Suprapubic skin (tissue), 4 donors: ENCODE measurements at places on chromosomes 2 and 18. TPM values are rescaled to one million over a fixed set of nuclear protein-coding genes. Genes with fewer than 3 reads are reported as not detected.

- no peak for DNase-seq
- no peaks in the 10 kb centered on the region for H3K27me3 ChIP-seq
- peaks cover 3% of the 10 kb centered on the region for H3K4me1 ChIP-seq
- H3K4me3 ChIP-seq: no peak overlapping the region
- H3K27ac ChIP-seq: no peak overlapping the region
Measured at GRCh38 chr2:129753261-129753660, 226.2 kb upstream of the RAB6C start.

- no peaks in the 10 kb centered on the region for H3K27me3 ChIP-seq
- H3K27ac ChIP-seq: no peak overlapping the region
- H3K36me3 ChIP-seq: no peaks in the 10 kb centered on the region
- no peak for DNase-seq
Measured at GRCh38 chr2:39991298-39991697, 212.2 kb upstream of the THUMPD2 start.

DNA sequence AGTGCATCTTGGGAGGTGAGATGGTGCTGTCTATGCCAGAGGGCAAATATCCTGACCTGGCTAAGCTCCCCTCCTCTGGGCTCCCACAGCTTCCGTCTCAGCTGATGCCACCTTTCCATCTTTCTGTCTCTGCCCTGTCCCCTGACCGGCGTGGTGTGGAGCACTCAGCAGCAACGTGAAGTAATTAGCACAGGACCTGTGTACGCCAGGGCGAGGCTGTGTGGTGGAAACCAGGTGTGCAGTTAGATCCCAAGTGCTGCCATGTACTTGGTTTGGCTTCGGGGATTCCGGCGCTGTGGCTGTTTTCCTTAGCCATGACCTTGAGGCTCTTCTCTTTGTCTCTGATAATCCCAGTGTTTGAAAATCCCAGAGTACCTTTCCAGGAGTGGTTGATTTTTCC, 36.5 kb downstream of the COA5 start:
- no peaks in the 10 kb centered on the region for H3K4me1 ChIP-seq
- DNase-seq: no peak
- H3K27ac ChIP-seq: no peak overlapping the region
- no peak overlapping the region for H3K4me3 ChIP-seq
- peaks cover 89% of the 10 kb centered on the region for H3K36me3 ChIP-seq

- H3K4me3 ChIP-seq: no peak overlapping the region
- peak; percentile 68 for DNase-seq
- H3K27me3 ChIP-seq: no peaks in the 10 kb centered on the region
- H3K36me3 ChIP-seq: no peaks in the 10 kb centered on the region
- H3K4me1 ChIP-seq: peaks cover 20% of the 10 kb centered on the region
- no peak overlapping the region for H3K27ac ChIP-seq
Measured at GRCh38 chr18:62450546-62451410, 72.0 kb upstream of the ZCCHC2 start.

HAAO gene
- 3.9 TPM for total RNA-seq

DNA sequence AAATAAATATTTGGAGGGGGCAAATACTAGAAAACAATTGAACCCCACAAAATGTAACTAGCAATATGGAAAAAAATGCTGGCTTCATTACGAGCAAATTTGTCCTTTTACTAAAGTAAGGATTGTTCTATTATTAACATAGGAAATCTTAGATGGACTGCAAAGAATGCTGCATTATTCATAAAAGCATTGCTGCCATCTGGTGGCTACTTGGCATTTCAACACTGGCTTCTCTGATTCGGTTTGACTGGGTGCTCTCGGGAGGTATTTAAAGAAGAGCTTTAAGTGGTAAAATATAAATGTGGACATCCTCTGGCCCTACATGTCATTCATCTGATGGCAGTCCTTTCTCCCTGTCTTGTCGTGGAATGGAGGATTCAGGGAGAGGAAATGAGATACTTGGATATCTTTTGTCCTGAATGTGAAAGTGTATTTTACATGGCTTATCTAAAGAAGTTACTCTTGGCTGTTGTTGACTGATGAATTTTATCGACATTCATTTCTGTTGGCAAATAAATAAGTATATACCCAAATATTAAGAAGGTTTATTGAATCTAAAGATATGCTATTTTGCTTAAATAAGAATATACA, 130.2 kb downstream of the ARHGAP15 start:
- H3K4me1 ChIP-seq: peaks cover 3% of the 10 kb centered on the region
- no peak overlapping the region for H3K4me3 ChIP-seq

DNA sequence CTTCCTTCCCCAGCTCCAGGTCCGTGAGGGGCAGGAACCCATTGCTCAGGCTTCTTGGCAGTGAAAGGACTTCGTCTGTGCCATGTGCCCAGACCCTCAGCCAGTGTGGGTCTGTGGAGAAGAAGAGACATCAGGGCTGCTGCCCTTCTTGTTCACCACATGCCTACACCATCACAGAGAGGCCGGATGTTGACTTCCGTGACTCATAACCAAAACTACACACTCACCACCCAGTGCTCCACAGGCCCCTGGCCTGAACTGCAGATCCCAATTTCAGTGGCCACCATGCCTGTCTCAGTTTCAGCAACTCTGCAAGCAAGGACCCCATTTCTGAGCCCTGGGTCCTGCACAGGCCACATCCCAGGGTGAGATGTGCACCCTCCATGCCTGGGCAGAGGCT, 332.6 kb upstream of the SALL3 start:
- no peak overlapping the region for H3K4me3 ChIP-seq
- no peak for DNase-seq
- H3K4me1 ChIP-seq: no peaks in the 10 kb centered on the region
- peaks cover 6% of the 10 kb centered on the region for H3K27me3 ChIP-seq
- no peaks in the 10 kb centered on the region for H3K36me3 ChIP-seq

- H3K27me3 ChIP-seq: no peaks in the 10 kb centered on the region
- no peaks in the 10 kb centered on the region for H3K4me1 ChIP-seq
- no peak overlapping the region for H3K4me3 ChIP-seq
- no peak overlapping the region for H3K27ac ChIP-seq
- DNase-seq: no peak
- H3K36me3 ChIP-seq: no peaks in the 10 kb centered on the region
Measured at GRCh38 chr2:5894355-5894754, 202.2 kb downstream of the SOX11 start.

DNA sequence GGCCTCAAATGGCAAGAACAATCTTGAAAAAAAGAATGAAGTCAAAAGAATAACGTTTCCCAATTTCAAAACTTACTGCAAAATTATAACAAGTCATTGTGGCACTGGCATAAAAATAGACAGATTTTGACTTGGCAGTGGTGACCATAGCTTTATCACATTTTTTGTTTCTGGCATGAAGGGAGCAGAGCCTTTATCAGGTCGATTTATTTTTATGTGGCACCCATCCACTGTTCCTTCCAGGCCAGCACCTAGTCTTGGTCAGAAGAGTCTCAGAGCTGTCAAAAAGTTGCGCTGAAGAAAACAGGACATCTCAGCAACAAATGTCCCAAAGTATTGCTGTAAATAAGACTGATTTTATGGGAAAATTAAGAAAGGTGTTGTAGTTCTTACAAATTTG, 92.4 kb downstream of the TRABD2A start:
- H3K4me3 ChIP-seq: no peak overlapping the region
- no peak overlapping the region for H3K27ac ChIP-seq
- H3K4me1 ChIP-seq: no peaks in the 10 kb centered on the region
- no peak for DNase-seq
- H3K27me3 ChIP-seq: no peaks in the 10 kb centered on the region

GYPC gene
- total RNA-seq: 26.1 TPM

DNA sequence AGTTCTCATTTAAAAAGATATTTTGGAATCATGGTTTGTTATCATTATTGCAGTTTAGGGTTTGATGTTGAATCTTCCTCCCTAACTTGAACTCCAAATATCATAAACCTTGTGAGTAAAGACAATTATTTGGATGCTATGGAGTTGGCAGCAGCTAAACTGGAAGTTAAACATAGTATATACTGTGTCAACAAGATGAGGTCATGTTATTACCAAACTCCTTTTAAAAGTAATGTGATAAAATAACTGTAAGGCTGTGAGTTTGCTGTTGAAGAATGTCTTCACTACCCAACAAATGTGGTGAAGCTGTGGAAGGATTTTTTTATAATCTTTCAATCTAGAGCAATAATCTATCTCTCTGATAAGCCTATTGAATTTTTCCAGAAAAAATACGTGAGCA, 16.0 kb downstream of the DNAH6 start:
- H3K27me3 ChIP-seq: no peaks in the 10 kb centered on the region
- no peak overlapping the region for H3K4me3 ChIP-seq
- no peak for DNase-seq
- no peak overlapping the region for H3K27ac ChIP-seq
- H3K4me1 ChIP-seq: no peaks in the 10 kb centered on the region

DNA sequence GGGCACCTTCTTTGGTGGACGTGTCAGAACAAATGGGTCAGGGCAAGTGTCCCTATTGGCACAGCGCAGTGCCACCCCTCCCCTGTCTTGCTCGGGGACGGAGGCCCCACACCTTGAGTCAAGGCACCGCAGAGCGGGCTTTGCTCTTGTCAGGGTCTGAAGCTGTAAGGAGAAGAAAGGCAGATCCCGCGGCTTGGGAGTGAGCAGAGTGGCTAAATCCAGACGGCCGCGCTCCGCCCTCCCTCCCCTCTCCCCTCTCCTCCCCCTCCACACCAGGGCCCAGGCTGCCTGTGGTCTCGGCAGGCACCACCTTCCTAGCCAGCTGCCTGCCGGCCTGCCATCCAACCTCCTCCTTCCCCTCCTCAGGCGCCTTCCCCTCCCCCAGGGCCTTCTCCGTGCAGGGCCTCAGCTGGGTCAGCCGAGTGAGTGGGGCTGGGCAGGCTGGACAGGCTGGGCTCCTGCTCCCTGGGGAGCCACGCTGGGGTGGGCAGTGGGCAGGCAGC, 25.8 kb downstream of the SPEG start:
- H3K27ac ChIP-seq: no peak overlapping the region
- no peaks in the 10 kb centered on the region for H3K36me3 ChIP-seq
- no peak overlapping the region for H3K4me3 ChIP-seq
- DNase-seq: no peak

DNA sequence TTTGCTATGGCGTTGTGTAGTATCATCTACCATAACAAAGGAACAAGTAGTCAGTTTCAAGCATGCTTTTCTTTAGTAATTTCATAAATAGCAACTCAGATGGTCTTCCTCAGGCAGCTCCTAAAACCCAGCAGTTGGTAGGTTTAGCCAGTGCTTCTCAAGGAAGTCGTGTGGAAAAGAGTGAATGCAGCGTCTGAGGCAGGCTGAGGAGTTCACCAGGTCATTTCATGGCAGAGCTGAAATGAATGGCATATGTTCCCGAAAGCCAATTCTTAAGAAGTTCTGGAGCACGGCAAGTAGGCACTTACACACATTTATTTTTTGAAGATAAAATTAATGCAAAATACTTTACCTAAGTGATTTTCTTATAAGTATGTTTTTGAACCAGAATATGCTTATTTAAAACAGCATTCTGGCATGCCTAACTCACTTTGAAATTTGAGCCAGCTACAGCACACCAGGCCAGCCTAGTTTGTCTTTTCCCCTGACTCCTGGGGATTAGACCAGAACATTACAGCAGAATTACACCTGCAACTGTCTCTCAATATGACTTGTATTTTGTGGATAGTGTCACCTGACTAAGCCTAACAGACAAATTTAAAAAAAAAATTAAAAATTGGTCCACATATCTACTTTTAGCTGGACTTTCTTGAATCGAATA, 62.2 kb downstream of the OSBPL6 start:
- H3K27me3 ChIP-seq: no peaks in the 10 kb centered on the region
- H3K4me1 ChIP-seq: no peaks in the 10 kb centered on the region
- no peak for DNase-seq
- no peak overlapping the region for H3K4me3 ChIP-seq

GRCh38 chr18:28728891-28729290, 552.0 kb upstream of the CDH2 start:
- no peaks in the 10 kb centered on the region for H3K36me3 ChIP-seq
- H3K4me3 ChIP-seq: no peak overlapping the region
- DNase-seq: no peak
- no peaks in the 10 kb centered on the region for H3K4me1 ChIP-seq

- no peak overlapping the region for H3K4me3 ChIP-seq
- no peaks in the 10 kb centered on the region for H3K36me3 ChIP-seq
- no peak for DNase-seq
Measured at GRCh38 chr2:119599384-119599783, 55.1 kb downstream of the CFAP221 start.

DNA sequence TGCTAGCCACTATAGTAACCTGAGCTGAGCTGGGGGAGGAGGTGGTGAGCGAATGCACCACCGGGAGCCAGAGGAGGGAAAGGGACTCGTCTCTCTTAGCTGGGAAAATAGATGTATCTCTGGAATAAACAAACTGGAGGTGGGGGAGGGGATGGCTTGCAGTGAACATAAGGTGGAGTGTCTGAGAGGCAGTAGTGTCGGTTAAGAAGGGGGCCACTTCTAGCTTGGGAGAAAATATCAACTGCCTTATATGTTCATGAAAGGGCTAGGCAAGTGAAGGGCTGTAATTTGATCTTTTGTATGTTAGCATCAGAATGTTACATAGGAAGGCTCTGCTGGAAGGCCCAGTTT, 2.2 kb downstream of the SETBP1 start:
- H3K27me3 ChIP-seq: no peaks in the 10 kb centered on the region
- no peaks in the 10 kb centered on the region for H3K36me3 ChIP-seq

DNA sequence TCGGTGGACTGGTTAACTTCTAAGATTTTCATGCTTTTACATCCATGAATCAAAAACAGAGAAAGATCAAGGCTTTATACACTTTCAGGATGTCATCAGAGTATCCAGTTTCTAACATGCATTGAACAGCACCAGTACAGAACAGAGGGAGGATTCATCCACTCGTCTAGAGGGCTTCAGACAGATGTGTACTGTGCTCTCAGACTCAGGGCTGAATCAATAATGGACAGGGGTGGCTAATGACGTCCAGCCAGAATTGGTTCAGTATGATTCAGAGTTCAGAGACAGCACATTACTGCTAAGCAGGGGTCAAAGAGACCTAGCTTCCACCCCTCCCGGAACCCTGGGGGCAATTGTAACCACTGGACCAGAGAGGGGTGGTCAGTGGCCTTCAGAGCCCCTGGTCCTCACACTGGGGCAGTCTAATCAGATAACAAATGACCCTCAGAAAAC, 37.3 kb downstream of the RNU4ATAC start:
- no peaks in the 10 kb centered on the region for H3K36me3 ChIP-seq
- H3K27ac ChIP-seq: no peak overlapping the region
- H3K4me1 ChIP-seq: peaks cover 23% of the 10 kb centered on the region
- no peak overlapping the region for H3K4me3 ChIP-seq
- no peaks in the 10 kb centered on the region for H3K27me3 ChIP-seq
- no peak for DNase-seq

DNA sequence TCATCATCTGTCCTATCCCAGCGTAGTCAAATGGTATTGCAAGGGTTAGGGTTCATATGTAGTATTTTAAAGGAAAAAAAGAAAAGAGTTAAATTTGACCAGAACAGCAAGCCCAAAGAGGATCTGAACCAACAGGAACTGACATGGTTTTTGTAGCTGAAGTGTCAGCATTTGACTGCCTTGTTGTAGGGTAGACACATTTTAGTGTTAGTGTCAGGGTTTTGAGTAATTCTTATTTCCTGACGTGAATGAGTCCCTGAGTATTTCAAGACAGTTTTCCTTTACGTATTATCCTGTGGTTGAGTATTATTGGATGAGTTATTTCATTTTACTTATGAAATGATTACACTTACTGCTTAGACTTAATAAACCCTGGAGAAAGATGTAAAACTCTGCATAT, 173.3 kb upstream of the ZEB2 start:
- H3K4me3 ChIP-seq: no peak overlapping the region
- H3K36me3 ChIP-seq: no peaks in the 10 kb centered on the region
- no peak for DNase-seq
- no peaks in the 10 kb centered on the region for H3K27me3 ChIP-seq
- no peak overlapping the region for H3K27ac ChIP-seq
- H3K4me1 ChIP-seq: no peaks in the 10 kb centered on the region

PIGN gene
- 33.2 TPM for total RNA-seq
